ENCODE measurements at places on chromosomes 2 and 18. TPM values are rescaled to one million over a fixed set of nuclear protein-coding genes. Genes with fewer than 3 reads are reported as not detected.
A peak's percentile ranks its signal among the peaks of the same experiment; 100 is the strongest.

GRCh38 chr2:57908736-57909161 is 137.9 kb upstream of the VRK2 start:
- DNase-seq, result no peak

The SGO2 gene
- total RNA-seq, result 1.6 TPM

GRCh38 chr2:24657818-24658217 is 135.4 kb downstream of the PTRHD1 start:
- DNase-seq, result no peak

The PAPOLG gene
- 6.9 TPM for total RNA-seq

The FAM237A gene
- total RNA-seq, result not detected

DNA sequence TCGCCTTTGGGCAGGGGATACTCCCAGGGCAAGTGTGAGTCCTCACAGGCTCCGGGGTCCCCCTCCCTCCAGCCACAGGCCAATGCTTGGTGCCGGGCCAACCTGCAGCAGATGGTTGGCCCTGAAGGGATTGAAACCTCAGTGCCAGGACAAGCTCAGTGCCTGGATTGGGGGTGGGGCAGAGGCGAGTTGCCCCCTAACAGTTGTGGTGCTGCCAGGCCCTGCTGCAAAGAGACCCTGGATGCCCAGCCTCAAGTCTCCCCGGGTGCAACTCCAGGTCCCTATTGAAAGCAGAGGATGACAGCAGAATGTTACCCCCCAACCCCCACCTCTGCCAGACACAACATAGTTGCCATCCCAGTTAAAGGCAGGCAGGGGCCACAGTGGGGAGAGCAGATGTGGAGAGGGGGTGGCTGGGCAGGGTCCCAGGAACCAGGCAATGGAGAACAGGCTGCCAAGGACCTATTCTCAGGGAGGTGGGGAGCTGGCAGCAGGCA is 9.5 kb upstream of the RNF103 start:
- DNase-seq, result peak; percentile 22

- DNase-seq, result no peak
These were observed 8.7 kb upstream of the TEX44 start for GRCh38 chr2:231583982-231584381.

GRCh38 chr2:133956434-133956935 is 297.4 kb upstream of the MGAT5 start:
- no peak for DNase-seq

The TRAK2 gene
- total RNA-seq, result 169 TPM
